ENCODE measurements at places on chromosomes 4 and X.

- no peak for DNase-seq
These were observed 12.0 kb downstream of the AREG start for GRCh38 chr4:74456849-74457395.

GRCh38 chr4:6854098-6854744 lies 55.4 kb upstream of the TBC1D14 start:
- DNase-seq = no peak

GRCh38 chrX:152937236-152937635 lies 39.4 kb downstream of the ZNF185 start:
- no peak for DNase-seq

- DNase-seq = no peak
These were observed 34.7 kb downstream of the FRMPD3 start for GRCh38 chrX:107484002-107484726.

- DNase-seq = no peak
These were observed 15.7 kb upstream of the DRP2 start for GRCh38 chrX:101203761-101204351.

- peak; percentile 85 for DNase-seq
These were observed 8.9 kb upstream of the RENBP start for GRCh38 chrX:153953342-153953830.

DNA sequence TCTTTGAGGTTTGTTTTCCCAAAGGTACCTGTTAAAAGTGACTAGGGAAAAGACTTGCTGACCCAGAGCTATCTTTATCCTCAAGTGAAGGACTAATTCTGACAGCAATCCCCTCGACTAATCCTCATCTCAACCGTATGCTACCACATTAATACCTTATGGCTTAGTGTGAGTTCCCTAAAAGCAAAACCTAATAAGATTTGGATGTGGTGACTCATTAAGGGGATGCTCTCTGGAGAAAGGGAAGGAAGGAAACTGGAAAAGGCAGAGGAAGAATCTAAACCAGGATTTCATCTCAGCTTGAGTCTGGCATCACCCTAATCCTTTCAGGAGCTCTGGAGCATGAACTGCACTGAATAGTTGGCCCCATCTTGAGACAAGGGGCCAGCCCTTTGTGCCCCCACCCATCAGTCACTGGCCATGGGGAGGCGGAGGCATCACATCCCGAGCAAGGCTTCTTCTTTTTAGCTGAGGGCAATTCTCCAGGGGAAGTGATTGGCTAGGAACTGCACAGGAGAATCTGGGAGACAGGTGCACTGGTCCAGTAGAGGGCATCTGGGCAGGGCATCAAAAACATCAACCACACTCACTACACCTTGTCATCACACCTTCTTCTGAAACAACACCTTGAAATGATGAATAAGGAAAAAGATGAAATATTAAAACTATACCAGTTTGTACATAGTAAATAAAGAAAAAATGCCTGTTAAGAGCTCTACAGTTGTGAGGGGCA lies 6.9 kb upstream of the BBS7 start:
- DNase-seq = no peak

GRCh38 chr4:149521611-149522425 lies 293.8 kb downstream of the IQCM start:
- DNase-seq = no peak

GRCh38 chr4:172011196-172011595 lies 198.0 kb downstream of the GALNTL6 start:
- DNase-seq = no peak

GRCh38 chr4:78644744-78645330 lies 93.3 kb downstream of the ANXA3 start:
- DNase-seq = peak; percentile 60

DNA sequence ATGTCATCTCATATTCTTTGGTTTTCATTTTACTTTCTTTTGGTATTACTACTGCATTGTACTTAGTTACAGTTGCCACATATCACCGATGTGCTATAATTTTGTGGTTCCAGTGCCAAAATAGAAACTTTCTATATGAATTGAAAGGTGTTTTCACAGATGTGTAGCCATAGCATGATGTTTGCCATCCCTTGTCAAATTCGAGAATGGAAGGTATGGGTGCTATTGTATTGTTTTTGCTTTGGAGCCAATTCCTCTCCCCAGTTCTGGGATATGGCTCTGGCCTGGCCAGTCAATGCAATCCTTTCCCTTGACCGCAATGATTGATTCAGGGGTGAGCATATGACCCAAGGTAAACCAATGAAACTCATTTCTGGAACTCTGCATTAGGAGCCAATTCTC lies 86.2 kb upstream of the RPS6KA3 start:
- DNase-seq = no peak

- no peak for DNase-seq
These were observed 214.4 kb upstream of the CPEB2 start for GRCh38 chr4:14787894-14788293.

DNA sequence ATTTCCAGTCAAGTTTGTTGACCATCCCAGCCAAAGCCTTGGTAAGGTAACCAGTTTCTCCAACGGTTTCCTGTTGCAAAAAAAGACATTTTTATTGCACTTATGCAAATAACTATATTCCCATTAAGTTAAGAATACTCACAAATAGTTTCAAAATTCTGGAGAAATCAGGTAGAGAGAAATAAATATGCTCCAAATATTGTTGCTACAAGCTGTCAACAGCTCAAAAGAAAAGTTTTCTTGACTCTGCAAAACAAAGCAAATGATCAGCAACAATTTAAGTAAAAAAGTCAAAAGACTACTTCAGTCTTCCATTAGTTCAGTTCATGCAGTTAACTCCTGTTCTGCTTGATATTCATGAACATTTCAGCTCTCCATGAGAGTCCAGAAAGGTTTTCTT lies 49.0 kb upstream of the UGT8 start:
- DNase-seq = no peak

DNA sequence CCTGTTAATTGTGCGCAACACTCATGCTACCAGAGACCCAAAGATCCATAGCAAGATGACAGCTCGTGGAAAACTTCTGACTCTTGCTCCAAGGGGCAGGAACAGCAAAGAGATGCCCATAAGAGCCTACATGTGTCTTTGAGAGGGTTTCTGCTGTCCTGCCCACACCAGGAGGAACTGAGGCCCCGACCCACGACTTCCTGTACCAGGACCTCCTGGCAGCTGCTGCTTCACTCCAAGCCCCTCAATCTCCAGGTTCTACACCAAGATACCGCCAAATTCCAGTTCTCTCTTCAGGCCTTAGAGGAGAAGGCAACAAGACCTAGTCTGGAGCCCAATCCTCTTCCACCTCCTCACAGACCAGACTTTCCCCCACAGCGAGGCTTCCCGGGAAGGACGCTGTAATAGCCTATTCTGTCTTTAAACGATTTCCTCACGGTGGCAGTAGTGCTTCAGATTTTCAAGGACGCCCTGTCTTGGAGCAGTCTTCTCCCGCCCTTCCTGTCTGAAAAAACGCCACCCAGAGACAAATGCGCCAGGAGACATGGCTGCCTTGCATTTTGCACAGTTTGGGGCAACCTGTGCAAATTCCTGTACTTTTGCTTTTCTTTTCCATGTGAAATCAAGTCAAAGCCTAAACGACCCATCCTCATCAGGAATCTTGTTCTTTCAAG lies 230.2 kb upstream of the STK26 start:
- DNase-seq = peak; percentile 88

DNA sequence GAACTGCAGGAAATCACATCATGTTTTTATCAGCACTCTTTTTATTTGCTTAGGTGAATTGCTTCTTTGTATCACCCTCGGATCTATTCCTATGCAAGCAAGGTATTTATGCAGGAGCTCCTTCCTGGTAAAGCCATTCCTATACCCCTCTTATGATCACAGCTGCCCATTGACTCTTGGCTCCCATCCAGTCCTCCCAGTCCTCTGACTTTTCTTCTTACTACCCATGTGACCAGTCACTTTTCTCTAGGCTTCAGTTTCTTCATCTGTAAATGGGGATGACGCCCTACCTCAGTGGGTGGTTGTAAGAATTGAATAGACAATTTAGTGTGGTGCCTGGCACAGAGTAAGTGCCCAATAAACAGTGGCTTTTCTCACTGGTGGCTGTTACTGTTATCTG lies 144.9 kb downstream of the FHIP1A start:
- peak; percentile 70 for DNase-seq

GRCh38 chrX:21305799-21306336 lies 68.3 kb upstream of the CNKSR2 start:
- no peak for DNase-seq

- DNase-seq = no peak
These were observed 10.8 kb downstream of the CETN2 start for GRCh38 chrX:152819732-152820131.

DNA sequence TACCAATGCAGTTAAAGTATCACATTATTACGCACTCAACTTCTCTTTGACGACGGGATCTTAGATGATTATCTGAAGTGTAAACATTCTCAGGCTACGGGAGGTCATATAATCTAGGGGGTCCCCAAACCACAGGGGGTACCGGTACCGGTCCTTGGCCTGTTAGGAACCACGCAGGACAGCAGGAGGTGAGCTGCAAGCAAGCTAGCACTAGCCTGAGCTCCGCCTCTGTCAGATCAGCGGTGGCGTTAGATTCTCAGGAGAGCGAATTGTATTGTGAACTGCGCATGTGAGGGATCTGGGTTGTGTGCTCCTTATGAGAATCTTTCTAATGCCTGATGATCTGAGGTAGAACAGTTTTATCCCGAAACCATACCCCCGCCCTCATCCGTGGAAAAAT lies 20.6 kb upstream of the PRR27 start:
- no peak for DNase-seq

GRCh38 chr4:39469429-39470077 lies 10.7 kb downstream of the LIAS start:
- no peak for DNase-seq

- no peak for DNase-seq
These were observed 3.8 kb downstream of the ANTXR2 start for GRCh38 chr4:80069108-80069836.

- no peak for DNase-seq
These were observed 42.0 kb downstream of the REELD1 start for GRCh38 chr4:146256328-146256727.

DNA sequence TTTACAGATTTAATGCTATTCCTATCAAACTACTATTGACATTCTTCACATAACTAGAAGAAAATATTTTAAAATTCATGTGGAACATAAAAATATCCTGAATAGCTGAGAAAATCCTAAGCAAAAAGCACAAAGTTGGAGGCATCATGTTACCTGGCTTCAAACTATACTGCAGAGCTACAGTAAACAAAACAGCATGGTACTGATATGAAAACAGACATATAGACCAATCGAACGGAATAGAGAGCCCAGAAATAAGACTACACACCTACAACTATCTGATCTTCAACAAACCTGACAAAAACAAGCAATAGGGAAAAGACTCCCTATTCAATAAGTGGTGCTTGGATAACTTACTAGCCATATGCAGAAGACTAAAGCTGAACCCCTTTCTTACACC lies 273.4 kb upstream of the GRIA3 start:
- DNase-seq = no peak

DNA sequence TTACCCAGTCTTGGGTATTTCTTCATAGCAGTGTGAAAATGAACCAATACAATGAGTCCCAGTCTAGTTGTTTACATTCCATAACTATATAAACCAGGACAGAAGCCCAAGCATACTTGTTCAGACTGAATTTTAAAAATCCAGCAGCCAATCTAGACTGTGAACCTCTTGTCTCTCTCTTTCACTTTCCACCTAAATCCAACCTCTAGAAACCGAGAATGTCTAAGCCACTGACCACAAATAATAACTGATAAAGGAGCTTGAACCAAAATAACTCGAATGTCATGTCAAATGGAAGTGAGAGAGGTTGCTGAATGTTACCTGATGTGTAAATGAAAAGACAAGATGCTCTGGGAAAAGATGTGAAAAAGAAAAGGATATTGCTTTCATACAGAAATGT lies 544.7 kb downstream of the NLGN4X start:
- no peak for DNase-seq

DNA sequence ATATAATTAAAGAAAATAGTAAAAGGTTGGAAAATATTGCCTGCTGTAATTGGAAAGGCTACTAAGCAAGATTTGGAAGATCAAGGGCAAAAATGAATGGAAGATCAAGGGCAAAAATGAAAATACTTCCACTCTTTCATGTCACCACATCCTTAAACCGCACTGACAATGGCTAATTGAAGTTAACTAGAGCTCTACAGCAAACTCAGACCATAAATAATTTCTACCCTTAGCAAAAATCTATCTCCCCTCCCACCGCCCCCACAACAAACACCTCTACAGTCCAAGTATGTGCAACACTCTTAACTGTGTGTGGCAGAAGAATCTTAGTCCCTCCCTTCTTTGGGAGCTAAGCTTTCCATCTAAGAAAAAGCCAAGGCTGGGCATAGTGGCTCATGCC lies 27.1 kb downstream of the ATP11C start:
- no peak for DNase-seq

GRCh38 chrX:154018518-154019060 lies 1.1 kb downstream of the IRAK1 start:
- DNase-seq = no peak

- no peak for DNase-seq
These were observed 20.2 kb downstream of the APLN start for GRCh38 chrX:129634541-129634940.

DNA sequence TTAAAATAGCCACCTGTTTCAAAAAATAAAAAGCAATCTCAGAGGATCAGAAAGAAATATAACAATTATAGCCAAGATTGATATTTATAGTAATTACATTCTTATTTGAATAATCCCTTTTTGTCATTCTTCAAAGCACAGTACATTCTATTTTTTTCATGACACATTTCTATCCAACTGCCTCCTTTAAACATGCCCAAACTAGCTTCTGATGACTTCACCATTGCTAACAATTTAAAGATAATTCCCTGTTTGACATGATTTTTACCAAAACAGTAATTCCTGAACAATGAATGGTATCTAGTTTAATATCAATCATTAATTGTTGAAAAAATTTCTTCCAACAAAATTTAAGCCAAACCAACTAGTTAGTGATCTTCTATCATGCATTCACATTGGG lies 172.4 kb downstream of the SNCA start:
- DNase-seq = no peak

DNA sequence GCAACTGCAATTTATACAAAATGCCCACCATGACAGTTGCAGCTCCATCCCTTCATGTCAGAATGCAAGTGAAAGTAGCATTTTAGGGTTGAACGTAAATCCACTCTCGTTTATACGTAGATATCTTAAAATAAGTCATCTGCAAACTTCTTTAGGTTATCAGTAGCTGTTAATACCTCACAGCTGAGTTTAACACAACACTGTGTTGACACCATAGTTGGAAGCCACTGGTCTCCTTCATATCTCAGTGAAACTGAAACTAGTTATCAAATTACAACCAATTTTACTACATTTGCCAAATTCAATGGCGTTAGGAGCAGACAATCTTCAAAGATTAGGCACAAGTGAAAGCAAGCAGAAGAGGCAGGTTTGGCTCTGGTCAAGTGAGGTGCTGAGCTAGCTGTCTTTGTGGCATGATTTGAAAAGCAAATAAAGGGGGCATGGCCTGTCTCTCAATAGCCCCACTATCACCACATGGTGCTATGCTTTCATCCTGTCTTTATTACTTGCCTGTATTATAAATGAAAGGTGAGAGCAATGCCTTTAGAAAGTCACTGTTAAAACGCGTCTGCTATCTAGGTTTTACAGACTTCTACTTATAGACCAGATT lies 12.3 kb downstream of the PPP3CA start:
- no peak for DNase-seq

- no peak for DNase-seq
These were observed 32.7 kb downstream of the DHX15 start for GRCh38 chr4:24551492-24552289.

- no peak for DNase-seq
These were observed 42.4 kb downstream of the DCUN1D4 start for GRCh38 chr4:51885363-51885762.

All from Peyer's patch (tissue), 4 donors.